HFFc6 (cell line): ENCODE measurements at places on chromosomes 5 and 9. TPM values are rescaled to one million over a fixed set of nuclear protein-coding genes. Genes with fewer than 3 reads are reported as not detected.

GRCh38 chr5:56233230-56233629, at the start of gene ANKRD55:
Gene ANKRD55, minus strand, starts transcription at chr5:56233330. Its CDS starts 417 bp downstream, at chr5:56232913.
- DNase-seq: no peak

DNA sequence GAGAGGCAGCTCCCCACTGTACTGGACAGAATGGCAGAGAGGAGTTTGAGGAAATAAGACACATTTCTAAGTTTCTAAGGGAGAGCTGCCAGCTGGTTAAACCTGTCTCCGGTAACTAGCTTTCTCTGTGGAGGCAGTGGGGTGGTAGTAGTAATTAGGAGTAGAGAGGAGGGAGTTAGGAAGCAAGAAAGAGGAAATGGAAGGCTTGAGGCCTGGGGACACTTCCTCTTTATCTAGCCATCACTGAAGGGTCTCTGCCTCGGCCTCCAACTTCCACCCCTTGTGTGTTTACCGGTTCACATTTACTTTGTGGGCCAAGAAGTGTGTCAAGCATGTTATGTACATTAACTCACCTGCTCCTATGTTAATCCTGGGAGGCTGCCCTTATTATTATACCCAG, 462.2 kb upstream of the DMAC1 start:
- DNase-seq: no peak

GRCh38 chr5:124936626-124936933, 190.1 kb upstream of the ZNF608 start:
- DNase-seq: no peak

DNA sequence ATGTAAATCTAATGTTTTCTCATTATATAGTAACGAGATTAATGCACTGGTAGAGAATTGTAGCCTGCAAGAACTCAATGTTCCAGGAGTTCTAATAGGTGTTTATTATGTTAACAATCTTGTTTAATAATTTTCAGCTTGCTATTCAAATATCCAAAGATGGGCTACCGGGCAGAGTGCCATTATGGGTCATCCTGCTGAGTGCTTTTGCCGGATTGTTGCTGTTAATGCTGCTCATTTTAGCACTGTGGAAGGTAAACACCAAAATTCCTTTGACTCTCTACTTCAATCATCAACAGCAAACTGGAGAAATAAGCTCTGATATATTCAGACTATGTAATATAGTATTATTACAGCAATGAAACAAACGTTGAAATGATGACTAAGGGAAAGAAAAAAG, 41.9 kb upstream of the ITGA2 start:
- no peak for DNase-seq

GRCh38 chr5:138246334-138246733, 28.1 kb downstream of the GFRA3 start:
- DNase-seq: no peak

DNA sequence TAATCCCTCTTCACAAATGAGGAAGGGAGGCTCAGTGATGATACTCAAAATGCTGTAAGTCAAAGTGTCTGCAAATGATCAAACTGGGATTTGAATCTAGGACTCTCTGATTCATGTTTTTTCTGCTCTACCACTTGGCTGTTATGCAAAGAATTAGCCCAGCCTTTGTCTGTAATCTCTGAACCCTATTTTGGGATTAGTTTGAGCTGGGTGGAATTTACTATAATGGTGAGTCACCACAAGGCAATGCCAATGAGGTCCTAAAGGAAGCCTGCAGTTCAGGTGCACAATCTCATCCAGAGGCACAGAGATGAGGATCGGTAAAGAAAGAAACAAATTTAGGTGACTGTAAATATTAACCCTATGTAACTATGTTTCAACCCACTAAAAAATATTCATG, 29.2 kb downstream of the RFK start:
- peak; percentile 43 for DNase-seq

GRCh38 chr5:177994561-177995190, 1.4 kb downstream of the PROP1 start:
- DNase-seq: no peak

BTNL3 gene
- not detected in 3 replicates for total RNA-seq

- DNase-seq: no peak
Measured at GRCh38 chr5:140305471-140305870, 2.6 kb upstream of the PFDN1 start.

DNA sequence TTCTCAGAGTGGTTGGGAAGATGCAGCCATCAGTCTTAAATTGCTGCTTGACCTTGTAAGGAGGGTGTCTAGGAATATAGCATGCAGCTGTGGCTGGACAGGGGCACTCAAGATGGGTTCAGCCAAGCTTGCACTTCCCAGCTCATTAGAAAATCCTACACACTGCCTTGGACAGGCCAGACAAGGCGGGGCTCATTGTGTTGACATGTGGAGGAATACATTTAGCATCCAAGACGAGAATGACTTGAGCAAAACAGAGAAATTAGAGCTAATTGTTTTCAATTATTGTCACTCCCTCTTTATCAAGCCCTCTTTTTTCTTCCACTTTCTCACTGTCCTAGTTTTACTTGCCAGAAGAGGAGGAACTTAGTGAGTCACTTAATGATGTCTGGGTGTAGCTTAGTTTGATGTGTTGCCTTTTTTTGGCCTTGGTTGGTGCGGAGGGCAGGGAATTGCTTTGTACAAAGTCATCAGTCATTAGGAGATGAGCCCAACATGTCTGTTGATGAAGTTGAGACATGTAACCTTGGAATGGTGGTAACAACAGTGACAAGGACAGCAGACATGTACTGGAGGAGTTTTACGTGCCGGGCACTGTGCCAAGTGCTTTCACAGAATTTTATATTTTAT, 1219.3 kb upstream of the WWC1 start:
- DNase-seq: no peak
